ENCODE measurements at places on chromosomes 3 and 15. TPM values are rescaled to one million over a fixed set of nuclear protein-coding genes. Genes with fewer than 3 reads are reported as not detected.

The AAGAB gene
- 99.4 TPM for total RNA-seq

The MASP1 gene
- not detected for total RNA-seq

The BCHE gene
- 1.7 TPM for total RNA-seq

The GRAMD1C gene
- 11.7 TPM for total RNA-seq

The FHIT gene
- total RNA-seq: not detected

The PDE8A gene
- total RNA-seq: 3.7 TPM

The REC114 gene
- total RNA-seq: not detected

The HIGD2B gene
- total RNA-seq: not detected

The UBAP1L gene
- 0.06 TPM for total RNA-seq

The GRK7 gene
- not detected for total RNA-seq

The EAF1 gene
- 20.8 TPM for total RNA-seq

The INKA1 gene
- not detected for total RNA-seq

The OR4M2 gene
- total RNA-seq: not detected

The NRG4 gene
- 0.15 TPM for total RNA-seq

The SPRED1 gene
- 15.9 TPM for total RNA-seq

DNA sequence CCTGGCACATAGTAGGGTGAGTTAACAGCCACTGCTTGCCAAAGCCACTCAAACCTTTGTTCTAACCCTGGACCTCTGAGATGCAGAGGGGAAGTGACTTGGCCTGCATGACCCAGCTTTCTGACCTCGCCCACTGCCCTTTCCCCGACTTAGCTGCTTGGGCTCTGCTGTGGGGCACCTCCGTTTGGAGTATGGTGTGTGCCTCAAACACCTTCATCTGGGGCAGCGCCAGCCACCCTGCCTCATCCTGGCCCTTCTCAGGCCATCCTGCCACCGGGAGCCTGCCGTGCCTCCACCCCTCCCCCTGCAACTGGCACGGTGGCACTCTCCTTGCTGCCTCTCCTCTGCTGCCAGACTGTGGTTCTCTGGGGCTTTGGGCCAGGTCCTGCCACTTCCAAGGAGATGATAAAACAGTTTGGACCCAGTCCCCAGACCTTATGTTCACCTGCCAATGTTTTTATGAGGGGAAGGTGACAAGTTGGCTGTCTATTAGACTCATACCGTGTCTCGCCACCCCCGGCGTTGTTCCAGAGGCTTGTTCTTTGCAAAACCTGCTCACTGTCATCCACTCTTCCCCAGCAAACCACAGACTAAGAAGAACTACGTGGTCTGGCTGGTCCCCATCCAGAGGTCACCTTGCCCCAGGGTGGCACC, 32.2 kb downstream of the SLC6A6 start:
- peak; percentile 14 for DNase-seq

DNA sequence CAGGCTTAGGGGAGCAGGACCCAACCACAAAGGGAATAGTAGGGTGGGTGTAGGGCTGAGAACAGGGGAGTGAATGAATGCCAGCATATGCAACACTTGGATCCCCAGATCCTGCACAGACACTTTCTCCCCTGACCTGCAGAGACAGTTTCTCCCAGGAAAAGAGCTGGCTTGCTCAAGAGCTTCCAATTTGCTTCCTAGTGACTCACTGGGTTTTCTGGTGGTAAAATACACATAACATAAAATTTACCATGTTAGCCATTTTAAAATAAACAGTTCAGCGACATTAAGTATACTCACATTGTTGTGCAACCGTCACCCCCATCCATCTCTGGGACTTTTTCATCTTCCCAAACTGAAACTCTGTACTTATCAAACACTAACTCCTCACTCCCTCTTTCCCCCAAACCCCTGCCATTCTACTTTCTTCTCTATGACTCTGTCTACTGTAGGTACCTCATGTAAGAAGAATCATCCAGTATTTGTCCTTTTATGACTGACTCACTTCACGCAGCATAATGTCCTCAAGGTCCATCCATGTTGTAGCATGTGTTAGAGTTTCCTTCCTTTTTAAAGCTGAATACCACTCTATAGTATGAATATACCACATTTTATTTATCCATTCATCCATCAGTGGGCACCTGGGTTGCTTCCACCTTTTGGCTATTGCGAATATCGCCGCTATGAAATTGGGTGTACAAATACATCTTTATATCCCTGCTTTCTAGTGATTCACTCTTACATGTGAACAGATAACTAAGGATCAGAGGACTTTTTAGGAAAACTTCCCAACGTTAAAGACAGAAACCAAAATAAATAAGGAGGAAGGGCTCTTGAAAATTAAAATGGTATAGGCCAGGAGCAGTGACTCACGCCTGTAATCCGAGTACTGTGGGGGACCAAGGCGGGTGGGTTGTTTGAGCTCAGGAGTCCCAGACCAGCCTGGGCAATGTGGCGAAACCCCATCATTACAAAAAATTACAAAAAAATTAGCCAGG, 95.6 kb upstream of the TJP1 start:
- DNase-seq: no peak

GRCh38 chr3:53238051-53238850, 17.6 kb downstream of the TKT start:
- peak; percentile 87 for DNase-seq

DNA sequence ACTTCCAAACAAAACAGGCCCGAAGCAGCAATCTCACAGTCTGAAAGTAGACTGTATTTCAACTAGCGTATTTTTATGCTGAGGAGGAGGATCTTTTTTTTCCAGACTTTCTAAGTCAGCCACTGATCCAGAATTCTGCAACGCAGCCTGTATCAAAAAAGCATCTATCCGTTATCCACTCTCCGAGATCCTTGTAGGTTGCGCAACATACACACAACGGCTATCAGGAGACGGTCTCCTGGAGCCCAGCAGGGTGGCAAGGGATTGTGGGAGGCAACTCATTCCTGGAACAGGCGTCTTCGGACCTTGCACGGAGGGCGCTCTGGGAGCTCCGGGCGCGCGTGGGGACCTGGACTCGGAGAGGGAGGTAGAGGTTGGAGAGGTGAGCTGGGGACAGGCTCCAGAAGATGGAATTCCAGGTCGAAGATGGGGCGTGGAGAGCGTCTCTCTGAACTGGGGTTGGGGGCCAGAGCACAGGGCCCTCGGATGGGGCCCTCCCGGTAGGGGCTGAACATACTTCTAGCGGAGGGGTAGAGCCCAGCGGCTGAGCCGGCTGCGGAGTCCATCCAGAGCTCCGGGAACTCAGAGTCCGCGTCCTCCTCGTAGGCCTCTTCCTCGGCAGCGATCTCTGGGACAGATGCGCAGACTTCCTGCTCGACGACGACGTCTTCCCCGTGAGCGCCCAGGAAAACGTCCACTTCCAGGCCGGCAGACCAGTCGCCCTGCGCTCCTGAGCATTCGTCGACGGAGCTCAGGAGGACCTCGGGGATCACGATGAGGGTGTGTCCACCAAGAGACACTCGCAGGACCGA, 932 bp downstream of the PRR23C start:
- no peak for DNase-seq

DNA sequence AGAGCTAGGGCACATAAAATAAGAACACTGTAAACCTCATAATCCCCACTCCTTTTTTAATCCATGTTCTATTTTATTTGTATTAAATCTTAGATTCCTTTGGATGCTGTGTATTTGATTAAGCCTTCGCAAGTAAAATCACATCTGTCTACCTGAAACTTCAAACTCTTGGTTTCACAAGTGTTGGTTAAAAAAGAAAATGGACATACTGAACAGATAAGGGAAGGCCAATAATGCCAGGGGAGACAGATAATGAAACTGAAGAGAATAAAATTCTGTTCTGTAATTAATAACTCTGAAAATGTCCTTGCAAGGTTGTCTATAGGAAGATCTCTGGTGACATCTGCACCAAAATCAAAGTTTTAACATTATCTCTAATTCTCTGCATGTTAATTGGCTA, 114.2 kb downstream of the ULK4 start:
- DNase-seq: no peak

- DNase-seq: no peak
Observed at GRCh38 chr15:25743548-25744275, 119.4 kb downstream of the ATP10A start.

GRCh38 chr3:128452120-128452519, 14.6 kb downstream of the DNAJB8 start:
- DNase-seq: no peak

- DNase-seq: peak; percentile 41
Observed at GRCh38 chr3:132228923-132229322, 88.3 kb upstream of the ACP3 start.

DNA sequence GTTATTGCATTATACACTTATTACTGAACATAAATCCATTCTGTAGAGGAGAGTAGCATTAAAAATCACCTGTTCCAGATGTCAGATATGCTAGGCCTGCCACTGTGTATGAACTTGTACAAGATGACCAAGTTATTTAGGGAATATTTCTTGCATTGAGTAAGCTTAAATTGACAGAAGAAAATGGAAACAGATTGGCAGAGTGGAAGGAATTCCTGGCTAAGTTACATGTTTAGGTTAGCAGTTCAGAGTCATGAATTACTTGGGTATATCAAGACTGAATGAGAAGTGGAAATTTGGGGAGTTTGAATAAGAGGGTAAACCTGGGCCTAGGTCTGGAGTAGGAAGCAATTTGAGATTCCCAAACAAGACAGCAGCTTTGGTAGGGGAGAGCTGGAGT, 44.6 kb downstream of the ARHGAP31 start:
- DNase-seq: no peak

GRCh38 chr3:187550446-187550845, 119.7 kb downstream of the SST start:
- DNase-seq: no peak

- DNase-seq: no peak
Observed at GRCh38 chr3:39114456-39114855, 7.0 kb downstream of the TTC21A start.

GRCh38 chr15:53811530-53811929, 52.1 kb upstream of the WDR72 start:
- DNase-seq: no peak

Data from Daoy (cell line).